Activated CD4-positive, alpha-beta T cell treated with anti-CD3 and anti-CD28 coated beads for 1 hour (primary cell): ENCODE measurements at places on chromosomes 13 and 19.

DNA sequence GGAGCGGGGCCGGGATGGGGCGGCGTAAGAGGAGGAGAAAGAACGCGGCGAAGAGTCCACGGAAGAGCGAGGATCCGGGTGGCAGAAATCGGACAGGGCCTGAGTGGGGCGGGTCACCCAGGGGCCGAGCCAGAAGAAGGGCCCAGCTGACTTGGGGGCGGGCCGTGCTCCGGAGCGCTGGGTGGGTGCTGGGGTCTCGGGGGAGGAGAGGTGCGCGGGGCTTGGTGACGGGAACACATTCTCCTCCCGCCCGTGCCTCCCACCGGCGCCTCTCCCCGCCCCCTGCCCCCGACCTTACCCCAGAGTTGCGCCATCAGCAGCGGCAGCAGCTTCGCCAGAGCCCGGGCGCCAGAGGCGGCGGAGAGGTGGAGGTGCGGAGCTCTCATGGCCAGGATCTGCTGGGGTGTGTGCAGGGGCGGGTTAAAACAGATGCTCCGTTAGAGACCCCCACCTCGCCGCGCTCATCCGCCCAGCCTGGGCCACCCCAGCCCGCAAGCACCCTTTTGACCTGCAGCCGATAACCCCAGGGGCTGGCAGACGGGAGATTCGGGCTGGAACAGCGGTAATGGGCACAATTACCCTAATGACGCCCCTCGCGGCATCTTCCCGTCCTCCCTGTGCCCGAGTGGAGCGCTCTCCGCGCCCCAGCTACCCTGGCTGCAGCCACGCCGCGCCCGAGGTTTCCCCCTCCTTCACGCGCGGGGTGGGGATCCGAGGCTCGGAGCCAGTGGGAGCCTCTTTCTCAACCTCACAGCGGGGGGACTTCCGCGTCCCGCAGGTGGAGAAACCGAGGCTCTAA, 565 bp downstream of the KLK10 start:
- no peak for DNase-seq

DNA sequence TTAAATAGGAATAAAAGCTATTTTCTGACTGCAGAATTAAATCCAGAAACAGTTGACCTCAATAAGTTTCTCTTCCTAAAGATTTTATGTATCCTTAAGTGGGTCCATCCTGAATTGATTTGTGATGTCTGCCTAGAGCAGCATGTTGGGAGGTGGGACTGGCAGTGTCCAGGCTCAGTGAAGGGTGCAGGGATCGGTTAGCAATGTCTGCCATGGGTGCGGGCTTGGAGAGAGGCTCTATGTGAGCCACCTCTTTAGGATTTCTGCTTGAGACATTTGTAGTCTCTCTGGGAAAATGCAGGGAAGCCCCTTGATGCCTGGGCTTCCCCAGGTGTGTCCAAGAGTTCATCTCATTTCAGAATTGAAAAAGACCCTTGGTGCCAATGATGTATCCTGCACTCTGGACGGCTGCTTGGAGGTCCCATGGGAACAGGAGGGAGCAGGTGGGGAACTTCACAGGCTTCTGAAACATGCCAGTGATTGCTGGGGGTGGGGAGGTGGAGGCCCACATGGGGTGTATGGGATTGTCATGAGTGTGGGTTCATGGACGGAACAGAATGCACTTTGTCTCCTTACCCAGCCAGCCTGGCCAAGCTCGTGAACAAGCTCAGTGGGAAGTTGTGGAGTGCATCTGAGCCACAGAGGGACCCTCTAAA, 6.2 kb upstream of the COLGALT1 start:
- DNase-seq: no peak

GRCh38 chr13:45718992-45719391, 16.9 kb downstream of the CBY2 start:
- DNase-seq: no peak

- no peak for DNase-seq
These were observed 2.0 kb downstream of the NACC1 start for GRCh38 chr19:13120031-13120430.

GRCh38 chr13:106314417-106314816, 221.0 kb downstream of the EFNB2 start:
- DNase-seq: no peak

DNA sequence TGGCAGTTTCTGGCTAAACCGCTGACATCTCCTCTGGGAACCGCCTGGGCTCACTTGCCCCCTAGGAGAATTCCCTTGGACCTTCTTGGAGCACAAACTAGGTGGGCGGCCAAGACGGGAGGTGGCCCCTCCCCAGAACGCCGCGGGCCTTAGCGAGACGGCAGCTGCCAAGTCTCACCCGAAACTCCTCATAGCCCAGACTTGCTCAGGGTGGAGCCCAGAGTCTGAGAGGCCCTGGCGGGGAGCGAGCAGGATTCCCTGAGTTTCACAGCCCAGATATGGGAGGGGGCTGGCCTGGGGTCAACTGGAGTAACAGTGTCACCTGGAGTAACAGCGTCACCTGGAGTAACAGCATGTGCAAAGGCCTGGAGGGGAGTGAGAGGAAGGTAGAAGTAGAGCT, 10.1 kb downstream of the TINCR start:
- DNase-seq: no peak

GRCh38 chr19:31583148-31583547, 233.9 kb upstream of the TSHZ3 start:
- DNase-seq: no peak

DNA sequence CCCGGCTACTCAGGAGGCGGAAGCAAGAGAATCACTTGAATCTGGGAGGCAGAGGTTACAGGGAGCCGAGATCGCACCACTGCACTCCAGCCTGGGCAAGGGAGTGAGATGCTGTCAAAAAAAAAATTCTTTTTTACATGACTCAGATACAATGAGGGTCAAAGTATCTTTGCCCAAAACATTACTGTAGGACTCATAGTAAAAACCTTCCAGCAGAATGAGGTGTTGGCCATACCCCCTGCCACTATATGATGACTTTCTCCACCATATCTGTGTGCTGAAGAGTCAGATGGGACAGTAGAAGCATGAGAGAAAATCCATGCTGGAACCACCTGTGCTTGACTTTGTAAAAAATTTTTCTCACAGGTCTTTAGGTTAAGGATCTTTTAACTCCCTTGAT, 86.7 kb downstream of the COL4A2 start:
- DNase-seq: no peak

DNA sequence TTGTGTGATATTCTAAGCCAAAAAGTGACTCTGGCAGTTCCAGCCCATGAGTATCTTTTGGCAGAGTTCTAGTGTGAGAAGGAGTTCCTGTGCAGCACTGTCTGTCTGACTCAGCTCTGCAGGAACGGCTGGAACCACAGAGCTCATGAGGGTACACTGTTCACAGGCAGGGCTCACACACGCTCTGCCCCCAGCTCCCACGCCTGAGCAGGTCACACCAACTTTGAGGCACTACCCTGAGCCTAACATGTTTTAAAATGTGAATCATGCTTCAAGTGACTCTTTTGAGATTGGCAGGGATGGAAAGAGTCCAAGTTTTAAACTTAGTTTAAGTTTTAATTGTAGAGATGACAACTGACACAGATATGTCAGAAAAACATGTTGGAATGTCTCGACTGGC, 1203.3 kb downstream of the UQCRFS1 start:
- no peak for DNase-seq

DNA sequence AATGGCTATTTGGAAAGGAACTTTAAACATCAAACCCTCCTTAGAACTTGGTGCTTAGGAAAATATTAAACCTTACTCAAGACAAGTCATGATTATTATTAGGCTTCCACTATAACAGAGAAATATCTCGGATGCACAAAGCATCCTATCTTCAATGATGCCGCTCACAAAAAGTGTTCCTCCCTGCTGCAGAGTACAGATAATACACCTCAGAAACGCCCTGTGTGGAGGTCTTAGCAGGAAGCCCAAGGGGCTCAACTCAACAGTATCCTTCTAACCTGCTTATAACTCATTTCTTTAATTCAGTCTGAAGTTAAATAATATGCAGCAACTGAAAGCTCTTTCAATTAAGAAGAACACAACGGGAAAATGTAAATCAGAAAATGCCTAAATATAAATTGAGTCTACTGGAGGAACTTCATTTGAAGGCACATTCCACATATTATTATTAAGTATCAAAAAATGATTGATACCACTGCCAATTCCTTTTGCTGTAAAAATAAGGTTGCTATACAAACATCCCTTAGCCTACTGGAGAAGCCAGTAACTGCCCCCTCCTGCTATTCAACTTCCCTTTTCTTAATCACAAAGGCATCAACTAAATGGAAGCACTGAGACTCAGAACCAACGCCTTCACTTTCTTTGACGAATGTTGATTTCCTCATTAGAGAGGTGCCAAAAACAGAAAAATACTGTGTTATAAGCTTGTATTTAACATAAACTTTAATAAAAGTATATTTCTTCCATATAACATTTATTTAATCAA, 12.0 kb downstream of the ELF1 start:
- DNase-seq: no peak

DNA sequence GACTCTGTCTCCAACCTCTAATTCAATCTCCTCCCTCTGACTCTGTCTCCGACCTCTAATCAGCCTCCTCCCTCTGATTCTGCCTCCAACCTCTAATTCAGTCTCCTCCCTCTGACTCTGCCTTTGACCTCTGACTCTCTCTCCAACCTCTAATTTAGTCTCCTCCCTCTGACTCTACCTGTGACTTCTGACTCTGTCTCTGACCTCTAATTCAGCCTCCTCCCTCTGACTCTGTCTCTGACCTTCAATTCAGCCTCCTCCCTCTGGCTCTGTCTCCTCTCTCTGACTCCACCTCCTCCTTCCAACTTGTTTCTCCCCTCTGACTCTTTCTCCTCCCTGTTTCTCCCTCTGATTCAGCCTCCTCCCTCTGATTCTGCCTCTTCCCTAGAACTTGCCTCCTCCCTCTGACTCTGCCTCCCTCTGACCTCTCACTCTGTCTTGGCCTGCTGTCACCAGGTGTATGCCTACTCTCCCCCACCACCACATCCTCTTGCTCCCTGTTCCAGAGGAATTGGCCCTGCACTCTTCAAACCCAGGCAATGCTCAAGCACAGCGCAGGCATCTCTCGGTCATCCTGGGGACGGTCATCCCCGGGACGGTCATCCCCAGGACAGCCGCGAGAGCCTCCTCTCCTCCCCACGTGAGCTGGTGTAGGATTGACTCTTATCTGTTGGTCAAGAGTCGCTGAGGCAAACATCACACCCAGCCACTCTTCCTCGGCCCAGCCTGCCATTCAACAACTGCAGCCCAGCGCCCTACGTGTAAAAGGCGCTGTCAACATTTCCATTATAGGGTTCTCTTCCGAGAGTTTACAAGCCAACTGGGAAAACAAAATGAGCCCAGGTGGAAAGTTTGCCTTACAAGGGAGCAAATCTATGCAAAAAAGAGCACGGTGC, 60.2 kb downstream of the ZIC5 start:
- no peak for DNase-seq

GRCh38 chr13:50990818-50991506, 81.4 kb downstream of the RNASEH2B start:
- DNase-seq: no peak

- no peak for DNase-seq
These were observed 42.5 kb downstream of the STARD13 start for GRCh38 chr13:33242984-33243617.
